ENCODE measurements at places on chromosomes 7 and 10.

DNA sequence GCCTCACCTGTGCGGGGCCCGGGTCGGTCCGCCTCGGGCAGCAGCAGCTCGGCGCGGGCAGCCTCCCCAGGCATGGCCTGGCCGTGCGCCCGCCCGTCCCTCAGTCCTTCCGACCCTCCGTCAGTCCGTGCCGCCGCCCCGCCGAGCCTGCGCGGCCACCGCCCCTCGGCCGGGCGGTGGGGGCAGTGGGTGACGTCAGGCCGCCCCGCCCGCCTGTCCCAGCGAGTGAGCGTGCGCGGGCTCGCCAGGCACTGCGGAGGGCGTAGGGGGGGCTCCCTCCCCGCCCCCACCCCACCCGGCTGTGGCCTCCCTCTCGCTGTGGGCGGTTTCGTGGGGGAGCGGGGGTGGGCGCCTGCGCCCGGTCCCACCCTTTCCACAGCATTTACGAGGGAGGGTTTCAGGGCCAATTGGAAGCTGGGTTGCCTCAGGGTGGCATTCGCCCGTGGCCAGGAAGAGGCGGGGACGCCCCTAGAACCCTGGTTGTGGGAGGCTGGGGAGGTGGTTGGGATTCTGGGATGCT, at the start of gene NACAD:
TSS of gene NACAD (minus strand) at position 149 of the 520 bp plus-strand sequence. CDS start at position 74, 75 bp downstream.
- DNase-seq: no peak

DNA sequence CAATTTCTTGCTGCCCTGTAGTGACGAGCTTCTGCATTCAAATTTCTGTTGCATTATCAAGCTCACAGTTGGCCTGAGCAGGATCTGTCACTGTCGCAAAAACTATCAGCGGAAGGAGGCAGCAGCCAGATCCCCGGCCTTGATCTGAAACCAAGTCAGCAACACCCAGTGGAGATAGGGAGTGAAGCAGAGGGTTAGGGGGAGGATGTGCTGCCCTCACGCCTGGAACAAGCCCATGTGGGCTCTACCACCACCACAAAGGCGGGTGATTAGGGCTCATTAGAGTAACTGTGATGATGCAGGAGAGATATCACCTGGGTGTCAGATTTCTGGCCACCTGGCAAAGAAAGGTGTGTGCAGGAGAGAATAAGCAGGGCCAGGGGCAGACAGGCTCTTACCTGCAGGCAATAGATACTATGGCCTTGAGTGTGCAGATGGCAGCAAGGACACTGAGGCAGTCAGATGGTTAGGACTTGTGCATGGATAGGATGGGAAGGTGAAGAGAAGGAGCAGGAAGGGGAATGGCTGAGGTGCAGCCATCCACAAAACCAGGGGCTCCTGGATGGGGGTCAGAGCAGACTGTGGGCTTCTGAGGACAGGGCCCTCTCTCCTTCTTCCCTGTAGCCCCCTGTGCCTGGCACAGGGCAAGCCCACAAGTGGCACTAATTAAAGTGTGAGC, 417.3 kb downstream of the RPS24 start:
- DNase-seq: no peak

GRCh38 chr7:78248867-78249266, 450.3 kb downstream of the PHTF2 start:
- no peak for DNase-seq

DNA sequence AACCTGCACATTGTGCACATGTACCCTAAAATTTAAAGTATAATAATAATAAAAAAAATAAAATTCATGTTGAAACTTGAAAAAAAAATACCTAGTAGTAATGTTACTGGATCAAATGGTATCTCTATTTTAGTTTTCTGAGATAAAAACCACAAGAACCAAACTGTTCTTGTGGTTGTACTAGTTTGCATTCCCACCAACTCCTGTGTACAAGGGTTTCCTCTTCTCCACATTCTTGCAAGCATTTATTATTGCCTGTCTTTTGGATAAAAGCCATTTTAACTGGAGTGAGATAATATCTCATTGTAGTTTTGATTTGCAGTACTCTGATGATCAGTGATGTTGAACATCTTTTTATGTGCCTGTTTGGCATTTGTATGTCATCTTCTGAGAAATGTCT, 177.7 kb downstream of the KIF20B start:
- DNase-seq: no peak

DNA sequence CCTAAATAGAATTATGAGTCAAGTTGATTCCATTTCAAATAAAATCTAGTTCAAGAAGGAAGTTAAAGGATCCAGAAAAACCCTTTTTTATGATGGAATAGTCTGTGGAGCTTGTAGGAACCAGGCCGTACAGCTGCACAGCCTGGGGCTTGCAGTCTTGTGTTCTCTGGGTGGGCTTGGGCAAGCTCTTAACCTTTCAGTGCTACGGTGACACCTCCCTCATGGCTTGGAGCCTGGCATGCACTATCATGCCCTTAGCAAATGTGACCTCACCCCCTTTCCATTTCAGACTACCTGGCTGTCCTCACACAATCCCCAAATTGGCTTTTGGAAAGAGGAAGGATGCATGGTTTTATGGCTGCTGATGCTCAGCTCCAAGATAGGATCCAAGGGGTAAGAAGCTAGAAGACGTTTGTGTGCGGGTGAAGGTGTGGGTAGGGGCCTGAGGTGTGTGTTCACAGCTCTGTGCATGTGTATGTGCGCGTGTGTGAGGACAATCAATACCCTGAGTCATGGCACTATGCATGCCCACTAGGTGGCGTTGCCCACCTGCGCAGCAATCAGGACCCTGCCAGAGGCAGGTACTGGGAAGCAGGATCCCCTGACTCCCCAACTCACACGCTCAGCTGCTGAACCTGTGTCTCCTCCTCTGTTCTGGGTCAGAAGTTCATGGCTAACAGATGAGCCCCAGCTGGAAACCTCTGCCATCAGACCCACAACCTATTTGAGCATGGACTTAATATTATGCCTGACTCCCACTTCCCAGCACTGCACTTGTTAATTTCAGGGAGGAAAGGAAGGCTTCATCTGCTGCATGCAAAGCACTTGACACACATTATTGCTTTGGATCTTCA, 113.4 kb downstream of the PTPN20 start:
- peak; percentile 67 for DNase-seq

DNA sequence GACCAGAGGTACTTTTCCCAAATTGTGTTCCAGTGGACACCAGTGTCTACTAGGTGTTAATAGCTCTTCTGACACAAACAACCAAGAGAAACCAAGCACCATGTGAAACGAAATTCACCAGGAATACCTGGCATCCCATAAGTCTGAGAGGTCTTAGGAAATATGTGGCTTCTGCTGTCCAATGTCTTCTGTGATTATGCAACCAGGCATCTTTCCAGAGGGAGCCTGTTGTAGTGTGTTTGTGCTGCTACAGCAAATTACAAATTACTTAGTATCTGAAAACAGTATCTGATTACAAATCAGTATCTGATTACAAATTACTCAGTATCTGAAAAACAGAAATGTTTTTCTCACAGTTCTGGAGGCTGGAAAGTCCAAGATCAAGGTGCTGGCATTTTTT, 133.6 kb upstream of the NPVF start:
- peak; percentile 33 for DNase-seq

DNA sequence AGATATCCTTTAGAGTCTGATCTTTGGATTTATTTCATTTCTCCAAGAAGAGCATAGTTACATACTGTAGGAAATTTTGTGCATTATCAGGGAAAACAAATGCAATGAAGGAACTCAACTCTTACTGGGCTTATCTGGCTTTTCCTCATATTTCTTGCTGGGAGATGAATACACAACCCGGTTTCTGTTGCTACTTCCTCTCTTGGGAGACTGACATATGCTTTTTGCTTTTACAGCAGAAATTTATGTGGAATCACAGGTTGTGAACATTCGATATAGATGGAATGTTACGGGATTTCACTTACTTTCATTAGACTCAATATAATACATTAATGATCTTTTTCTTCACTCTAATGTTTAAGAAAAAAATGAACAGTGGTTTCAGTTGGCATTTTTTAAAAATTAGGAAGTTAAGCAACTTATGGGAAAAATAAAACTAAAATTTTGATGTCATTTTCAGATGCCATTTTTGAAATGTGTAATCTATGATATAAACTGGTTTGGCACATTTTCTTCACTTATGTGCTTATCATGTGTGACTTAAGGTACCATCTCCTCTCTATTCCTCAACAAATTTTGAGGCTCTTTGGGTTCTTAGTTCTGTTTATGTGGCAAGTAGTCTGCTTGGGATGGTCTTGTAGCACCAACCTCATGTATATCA, 7.1 kb downstream of the SND1 start:
- DNase-seq: no peak

DNA sequence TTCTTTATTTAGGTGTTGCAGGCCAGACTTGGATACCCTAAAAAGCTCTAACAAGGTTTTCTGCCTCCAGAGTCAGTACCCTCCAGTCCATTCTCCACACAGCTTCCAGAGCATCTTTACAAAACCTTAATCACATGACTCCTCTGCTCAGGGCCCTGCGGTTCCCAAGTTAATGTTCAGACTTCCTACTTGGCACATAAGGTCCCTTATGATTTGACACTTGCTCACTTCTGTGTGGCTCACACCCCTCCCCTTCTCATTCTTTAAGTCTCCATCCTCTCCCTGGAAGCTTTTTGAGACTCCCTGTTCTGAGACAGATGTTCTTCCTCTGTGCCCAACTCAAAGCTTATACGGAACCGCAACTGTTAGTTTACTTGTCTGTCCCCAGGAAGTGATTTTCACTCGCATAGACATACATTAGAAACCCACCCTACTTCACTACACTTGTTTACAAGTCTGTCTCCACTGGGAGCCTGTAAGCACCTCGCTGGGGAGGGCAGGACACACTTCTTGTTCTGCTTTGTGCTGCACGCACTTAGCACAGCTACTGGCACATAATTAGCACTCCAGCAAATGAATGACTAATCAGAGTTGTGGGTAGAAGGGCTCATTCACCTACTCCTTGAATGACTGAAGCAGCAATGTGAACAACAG, 154.3 kb upstream of the LAMB4 start:
- no peak for DNase-seq

DNA sequence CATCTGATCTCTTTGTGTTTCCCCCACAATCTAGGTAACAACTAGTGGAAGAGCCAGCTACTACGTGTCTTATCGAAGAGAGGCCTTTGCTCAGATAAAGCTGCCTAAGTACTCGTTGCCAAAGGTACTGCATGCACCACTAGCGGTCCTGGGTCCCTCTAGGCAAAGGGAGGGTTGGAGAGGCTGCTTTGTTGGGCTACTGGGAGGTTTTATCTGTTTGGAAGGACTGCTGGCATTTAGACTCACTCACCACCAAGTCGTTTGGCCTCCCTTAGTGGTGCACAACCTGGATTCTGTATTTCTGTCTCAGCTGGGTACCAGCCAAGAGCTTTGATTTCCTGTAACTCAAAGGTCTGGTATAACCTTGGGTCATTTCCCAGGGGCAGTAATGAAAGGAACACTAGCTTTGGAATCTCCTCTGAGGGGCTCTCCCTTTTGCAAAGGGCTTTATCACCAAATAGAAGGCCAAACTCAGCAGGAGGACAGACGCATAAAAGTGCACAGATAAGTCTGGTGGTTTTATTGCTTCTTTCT, 498.3 kb downstream of the SORCS3 start:
- no peak for DNase-seq

- DNase-seq: no peak
Observed at GRCh38 chr10:10684972-10685371, 332.7 kb upstream of the CELF2 start.

GRCh38 chr7:68537774-68538071, 1060.6 kb upstream of the AUTS2 start:
- no peak for DNase-seq

- no peak for DNase-seq
Observed at GRCh38 chr7:25964483-25964991, 187.5 kb upstream of the NFE2L3 start.

DNA sequence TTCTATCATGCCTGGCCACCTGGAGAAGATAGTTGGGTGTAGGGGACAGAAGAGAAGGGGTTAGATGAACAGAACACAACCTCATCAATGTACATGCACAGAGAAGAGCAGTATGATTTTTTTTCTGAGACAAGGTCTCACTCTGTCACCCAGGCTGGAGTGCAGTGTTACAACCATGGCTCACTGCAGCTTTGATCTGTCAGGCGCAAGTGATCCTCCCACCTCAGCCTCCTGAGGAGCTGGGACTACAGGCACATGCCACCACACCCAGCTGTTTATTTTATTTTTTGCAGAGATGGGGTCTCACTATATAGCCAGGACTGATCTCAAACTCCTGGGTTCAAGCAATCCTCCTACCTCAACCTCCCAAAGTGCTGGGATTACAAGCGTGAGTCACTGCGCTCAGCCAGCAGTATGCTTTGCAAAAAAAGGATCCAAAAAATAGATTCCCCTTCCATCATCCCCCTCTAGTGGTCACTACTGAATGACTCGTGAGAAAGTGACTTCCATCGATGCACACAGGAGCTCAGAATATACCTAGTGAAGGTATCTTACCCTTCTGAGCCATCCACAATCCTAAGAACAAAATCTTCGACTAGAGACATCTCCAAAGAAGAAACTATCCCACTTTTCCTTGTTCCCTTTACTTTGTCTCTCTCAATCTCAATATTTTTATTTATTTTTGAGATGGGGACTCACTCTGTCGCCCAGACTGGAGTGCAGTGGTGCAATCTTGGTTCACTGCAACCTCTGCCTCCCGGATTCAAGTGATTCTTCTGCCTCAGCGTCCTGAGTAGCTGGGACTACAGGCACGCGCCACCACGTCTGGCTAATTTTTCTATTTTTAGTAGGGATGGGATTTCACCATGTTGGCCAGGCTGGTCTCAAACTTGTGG, 21.0 kb downstream of the ZCWPW1 start:
- DNase-seq: peak; percentile 82

GRCh38 chr10:132547421-132547861, 9.9 kb downstream of the INPP5A start:
- DNase-seq: no peak

DNA sequence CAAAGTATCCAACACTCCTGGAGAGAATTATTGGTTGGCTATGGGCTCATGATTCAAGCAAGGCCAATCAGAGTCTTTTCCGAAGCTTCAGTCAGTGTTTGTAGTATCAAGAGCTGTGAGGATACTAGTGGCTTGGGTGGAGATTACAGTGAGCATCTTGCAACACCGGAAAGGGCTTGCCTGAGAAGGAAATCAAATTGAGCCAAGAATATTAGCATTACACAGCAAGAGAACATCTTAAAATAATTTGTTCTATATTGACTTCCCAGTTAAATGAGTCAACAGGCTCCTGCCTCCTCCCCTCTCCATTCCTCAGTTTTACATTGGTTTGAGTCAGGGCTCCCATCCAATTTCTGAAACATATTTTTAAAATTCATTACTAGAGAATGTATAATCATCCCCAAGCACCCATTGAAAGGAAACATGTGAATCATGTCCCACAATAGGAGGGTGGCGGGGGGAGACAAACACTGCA, 127.4 kb downstream of the ELAPOR2 start:
- DNase-seq: peak; percentile 84

- DNase-seq: no peak
Observed at GRCh38 chr10:14309593-14309992, 21.1 kb downstream of the FRMD4A start.

DNA sequence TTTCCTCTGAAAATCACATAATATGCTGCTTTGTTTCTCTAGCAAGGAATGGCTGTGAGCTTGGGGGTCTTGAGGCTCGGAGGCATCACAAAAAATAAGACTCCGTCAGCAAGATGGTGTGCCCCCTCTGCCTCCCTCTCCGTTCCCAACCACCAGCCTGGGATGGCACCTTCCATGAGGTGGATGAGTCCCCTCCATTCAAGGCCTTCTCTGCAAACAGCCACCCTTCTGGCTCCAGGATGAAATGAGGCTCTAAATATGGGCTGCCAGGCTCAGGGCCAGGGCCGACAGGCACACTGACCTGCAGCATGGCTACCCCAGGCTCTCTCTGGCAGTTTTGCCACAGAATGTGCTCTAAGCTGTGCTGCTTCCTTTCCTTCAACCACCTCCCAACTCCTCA, 521.5 kb downstream of the PTPRN2 start:
- no peak for DNase-seq

GRCh38 chr10:70323697-70324338, 40.0 kb upstream of the NPFFR1 start:
- no peak for DNase-seq

GRCh38 chr7:140159497-140159896, 17.3 kb downstream of the KDM7A start:
- DNase-seq: no peak
